Stimulated activated CD8-positive, alpha-beta memory T cell treated with anti-CD3 and anti-CD28 coated beads, Interleukin-15, amount 100 ng/mL, for 48 hours (primary cell): ENCODE measurements at places on chromosomes 12 and 14.
A peak's percentile ranks its signal among the peaks of the same experiment; 100 is the strongest.

- DNase-seq = no peak
These were observed 5.1 kb downstream of the C12orf56 start for GRCh38 chr12:64385468-64385867.

- peak; percentile 34 for DNase-seq
These were observed 652 bp downstream of the SUPT16H start for GRCh38 chr14:21382886-21383847.

DNA sequence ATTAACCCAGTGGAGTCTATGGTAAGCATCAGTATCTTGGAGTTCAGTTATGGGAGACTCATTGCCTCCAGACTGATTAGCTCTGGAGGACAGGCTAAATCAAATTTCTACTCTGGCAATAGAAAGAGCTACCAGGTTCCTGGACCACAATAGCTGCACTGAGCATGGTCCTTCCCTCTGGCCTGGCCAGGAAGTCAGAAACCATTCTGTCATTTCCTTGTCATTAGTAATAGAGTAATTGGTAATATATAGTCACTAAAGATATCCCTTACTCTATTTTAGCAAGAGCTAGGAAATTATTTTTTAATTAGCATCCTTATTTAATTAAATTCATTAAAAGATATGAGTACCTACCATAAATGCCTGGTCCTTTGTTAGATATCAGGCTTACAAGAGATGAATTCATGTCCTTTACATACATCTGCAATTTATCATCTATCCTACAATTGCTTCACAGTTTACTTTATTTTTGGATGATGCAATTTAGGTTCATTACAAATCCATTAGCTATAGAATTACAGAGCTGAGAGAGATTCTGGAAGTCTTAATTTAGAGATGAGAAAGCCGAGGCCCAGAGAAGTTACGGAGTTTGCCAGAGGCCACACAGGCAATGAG is 23.7 kb upstream of the TDRD9 start:
- no peak for DNase-seq

- no peak for DNase-seq
These were observed 16.0 kb upstream of the PLEKHH1 start for GRCh38 chr14:67517083-67517482.

- no peak for DNase-seq
These were observed 58.5 kb upstream of the RMST start for GRCh38 chr12:97404093-97404492.

DNA sequence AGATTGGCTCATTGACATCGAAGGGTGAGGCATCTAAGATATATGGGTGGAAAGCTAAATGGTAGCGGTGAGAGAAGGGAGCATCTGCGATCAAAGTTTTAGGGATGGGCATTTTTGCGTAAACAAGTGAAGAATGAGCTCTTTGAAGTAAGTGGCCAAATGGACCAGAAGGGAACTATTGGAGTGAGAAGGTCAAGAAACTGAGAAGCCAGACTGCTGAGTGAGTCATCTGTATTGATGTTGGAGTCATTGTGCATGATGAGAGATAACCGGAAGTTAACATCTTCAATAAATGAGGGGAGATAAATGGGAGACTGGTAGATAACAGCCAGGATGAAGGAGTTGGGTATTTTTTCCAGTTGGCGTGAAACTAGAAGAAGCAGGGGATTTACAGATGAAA is 271.9 kb upstream of the PDE3A start:
- DNase-seq = no peak

DNA sequence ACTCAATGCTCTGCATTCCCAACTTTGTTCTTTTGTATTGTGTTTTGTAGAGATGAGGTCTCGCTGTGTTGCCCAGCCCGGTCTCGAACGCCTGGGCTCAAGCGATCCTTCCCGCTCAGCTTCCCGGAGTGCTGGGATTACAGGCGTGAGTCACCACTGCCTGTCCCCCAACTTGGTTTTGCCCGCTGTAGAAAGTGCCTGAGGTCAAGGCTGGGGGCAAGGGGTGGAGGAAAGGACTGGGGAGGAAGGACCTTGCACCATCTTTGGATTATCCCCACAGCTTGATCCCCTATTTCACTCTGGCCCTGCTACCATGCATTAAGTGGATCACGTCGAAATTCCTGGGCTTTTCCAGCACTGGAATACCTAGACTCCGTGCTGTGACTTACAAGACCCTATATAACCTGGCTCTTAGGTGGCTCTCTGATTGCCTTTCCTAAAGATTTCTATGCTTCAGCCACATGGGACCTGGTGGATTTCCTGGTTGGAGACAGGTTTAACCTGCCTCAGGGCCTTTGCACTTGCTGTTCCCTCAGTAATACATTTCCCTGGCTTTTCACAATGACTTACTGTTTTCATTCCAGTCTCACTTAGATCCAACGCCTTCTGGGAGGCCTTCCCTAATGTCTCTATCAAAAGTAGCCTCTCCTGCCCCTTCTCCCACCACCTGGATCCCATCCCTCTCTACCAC is 608 bp upstream of the PIANP start:
- DNase-seq = no peak

DNA sequence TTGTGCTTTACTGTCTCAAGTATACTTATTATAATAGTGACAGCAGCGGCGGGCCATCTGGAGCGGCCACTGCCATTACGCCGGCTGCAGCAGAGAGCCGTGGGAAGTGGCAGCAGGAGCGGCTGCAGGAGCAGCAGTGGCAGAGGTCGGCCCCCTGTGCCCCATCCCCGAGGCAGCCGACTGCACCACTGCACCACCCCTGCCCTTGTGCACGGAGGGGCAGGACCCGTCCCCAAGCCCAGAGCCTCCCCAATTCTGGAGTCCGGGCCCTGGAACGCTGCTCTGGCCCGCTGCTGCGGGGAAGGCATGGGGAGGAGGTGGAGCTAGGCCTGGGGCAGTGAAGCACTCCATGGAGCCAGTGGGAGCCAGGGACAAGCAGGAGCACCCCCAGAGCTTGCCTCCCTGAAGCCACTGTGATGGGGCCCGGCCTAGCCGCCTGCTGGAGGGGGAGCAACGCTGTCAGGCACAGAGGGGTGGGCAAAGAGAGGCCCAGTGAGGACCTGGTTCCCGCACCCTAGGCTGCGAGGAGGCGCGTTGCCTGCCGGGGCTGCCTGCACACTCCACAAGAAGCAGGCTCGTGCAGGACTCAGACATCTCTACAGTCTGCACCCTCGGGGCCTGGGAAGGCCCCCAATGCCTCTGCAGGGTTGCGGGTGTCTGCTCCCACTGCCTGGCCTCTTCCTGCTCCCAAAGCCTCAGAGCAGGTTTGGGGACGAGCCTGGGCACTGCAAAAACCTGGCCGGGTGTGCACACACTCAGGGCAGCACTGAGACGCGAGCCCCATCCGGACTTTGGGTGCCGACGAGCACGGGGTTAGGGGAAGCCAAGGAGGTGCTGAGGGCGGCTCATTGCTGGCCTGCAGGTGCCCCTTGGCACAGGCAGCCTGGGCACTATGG is 74.2 kb upstream of the RASSF8 start:
- DNase-seq = no peak

DNA sequence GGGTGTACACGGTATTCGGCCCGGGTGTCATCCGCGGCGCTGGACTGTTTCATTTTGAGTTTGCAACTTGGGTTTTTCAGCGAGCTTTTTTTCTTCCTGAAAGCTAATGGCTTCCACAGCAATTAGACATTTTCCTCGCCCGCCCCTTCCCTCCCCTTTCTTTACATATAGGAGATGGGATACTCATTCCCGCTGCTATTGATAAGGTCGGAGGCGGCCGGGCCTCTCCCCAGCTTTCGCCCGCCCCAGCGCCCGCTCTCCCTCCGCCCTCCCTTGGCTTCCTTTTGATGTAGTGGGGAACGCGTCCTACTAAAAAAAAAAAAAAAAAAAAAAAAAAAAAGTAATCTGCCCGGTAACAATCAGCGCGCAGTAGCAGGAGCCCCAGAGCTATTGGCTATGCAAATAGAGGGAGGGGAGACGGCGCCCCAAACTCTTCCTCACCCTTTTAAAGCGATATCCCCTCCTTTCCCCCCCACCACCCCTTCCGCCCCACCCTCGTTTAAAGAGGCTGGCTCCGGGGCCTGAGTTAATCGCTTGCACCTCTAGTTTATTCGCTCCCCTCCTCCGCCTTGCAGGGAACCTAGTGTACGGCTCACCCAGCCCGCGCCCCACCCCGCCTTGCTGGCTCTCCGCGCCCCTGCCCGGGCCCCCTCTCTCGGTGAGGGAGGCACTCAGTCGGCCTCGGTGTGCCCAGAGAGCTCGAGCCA is 1.7 kb upstream of the CCND2 start:
- DNase-seq = peak; percentile 81

DNA sequence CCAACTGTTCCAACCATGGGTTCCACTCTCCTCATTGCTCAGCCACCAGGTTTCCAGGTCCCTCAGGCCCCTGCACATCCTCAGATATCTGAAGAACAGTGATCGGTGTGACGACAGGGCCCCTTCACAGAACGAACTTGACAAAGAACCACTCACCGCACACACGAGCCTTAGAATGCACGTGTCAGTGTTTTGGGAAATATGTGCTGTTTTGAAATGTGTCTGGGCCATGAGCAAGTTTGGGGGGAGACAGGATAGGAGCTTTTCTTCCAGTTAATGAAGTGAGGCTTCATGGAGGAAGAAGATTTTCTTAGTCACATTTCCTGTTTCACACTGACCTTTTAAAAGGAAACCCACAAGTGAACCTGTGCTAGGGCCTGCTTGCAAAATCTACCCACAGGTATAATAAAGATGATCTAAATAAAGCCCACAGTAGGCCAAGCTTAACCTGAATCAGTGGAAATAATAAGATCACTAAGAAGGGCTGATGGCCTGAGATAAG is 58.6 kb downstream of the ZFP36L1 start:
- DNase-seq = peak; percentile 45

DNA sequence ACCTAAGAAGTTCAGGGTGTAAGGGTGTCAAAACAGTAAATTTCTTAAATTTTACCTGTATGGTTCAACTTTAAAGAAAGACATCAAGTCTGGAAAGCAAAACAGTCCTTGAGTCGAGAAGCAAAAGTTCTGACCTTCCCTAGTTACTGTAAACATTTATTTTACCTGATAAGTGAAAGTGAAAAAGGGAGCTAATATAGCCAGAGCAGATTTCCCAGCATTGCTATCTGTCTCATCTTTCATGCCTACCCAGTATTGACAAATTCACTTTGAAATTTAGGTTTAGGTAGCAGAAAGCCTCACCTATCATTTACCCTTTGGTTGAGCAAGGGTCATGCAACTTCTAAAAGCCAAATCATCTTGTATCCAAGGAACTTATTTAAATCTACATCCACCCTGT is 24.5 kb downstream of the SLC38A4 start:
- DNase-seq = no peak

DNA sequence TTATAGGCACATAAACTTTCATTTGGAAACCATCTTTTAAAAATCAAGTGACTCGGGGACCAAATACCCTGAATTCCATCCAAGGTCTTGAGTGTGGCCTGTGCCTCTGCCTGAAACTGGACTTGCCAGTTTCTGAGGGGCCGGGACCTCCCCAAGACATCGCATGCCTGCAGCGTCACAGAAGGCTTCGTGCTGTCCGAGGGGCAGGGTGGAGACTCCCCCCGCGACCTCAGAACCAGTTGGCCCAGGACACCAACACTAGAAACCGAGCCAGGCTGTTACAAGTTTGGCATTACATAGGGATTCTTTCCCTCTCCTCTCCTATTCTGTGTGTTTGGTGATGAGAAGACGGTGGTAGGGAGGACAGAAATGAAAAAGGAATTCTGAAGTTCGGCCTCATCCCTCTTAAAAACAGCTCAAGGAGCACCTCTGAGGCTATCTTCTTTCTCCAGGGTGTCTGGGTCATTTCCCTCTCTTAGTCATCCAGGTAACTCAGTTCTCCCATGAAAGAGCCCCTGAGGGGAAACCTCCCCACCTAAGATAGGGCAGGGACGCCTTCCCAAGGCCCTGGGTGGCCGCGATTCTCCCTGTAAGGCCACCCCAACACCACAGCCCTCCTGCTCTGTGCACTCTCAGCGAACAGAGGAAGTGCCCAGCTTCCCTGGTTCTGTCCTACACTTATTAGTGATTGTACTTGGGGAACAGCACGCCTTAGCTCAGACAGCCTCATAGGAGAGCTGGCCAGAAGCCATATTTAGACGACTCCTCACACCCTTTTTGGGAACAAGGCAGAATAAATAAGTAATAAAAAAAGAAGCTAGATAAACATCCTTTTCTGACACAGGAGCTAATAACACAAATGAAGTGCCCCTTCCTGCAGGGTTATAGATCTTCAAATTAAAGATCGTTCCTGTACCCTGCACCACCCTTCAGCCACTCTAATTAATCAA is 93.8 kb downstream of the BCL11B start:
- DNase-seq = no peak

DNA sequence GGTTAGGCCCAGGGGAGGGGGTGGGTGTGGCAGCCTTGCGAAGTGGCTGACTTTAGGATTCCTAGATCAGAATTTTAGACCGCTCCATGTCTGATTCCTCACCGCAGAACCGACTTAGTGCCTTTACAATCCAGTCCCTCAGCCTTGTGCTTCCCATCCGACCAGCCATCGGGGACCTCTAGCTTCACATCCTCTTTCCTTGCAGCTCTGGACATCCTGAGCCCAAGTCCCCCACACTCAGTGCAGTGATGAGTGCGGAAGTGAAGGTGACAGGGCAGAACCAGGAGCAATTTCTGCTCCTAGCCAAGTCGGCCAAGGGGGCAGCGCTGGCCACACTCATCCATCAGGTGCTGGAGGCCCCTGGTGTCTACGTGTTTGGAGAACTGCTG is 557 bp downstream of the COPS7A start:
- no peak for DNase-seq

GRCh38 chr14:29215853-29216252 is 449.3 kb downstream of the FOXG1 start:
- no peak for DNase-seq

DNA sequence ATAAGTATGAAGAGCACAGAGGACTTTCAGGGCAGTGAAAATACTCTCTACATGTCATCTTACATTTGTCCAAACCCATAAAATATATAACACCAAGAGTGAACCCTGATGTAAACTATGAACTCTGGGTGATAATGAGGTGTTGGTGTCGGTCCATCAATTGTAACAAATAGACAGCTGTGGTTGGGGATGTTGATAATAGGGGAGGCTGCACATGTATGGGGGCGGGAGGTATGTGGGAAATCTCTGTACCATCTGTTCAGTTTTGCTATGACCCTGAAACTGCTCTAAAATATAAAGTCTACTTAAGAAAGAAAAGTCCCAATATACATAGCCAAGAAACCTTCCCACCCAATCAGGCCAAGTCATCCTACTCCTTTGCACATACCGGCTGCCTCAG is 88.5 kb downstream of the GPR135 start:
- no peak for DNase-seq

DNA sequence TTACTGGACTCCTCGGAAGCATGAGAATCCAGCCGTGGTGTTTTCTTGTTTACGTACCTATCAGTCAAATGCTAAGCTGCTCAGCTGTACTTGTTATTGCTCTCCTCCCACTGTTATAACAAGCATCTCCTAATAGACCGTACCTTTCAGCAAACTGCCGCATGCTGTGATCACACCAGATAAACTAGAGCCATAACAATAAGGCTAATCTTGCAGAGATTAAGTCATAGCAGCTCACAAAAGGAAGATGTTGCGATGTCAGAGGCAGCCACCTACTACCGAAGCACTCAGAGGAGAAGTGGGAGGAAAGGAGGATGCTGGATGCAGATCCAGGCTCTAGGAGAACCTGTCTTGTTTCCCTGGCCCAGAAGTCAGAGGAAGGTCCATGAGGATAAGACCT is 196.0 kb downstream of the GALC start:
- no peak for DNase-seq
